ENCODE measurements at places on chromosomes 7 and 10.

GRCh38 chr7:105106473-105106872 lies 92.5 kb downstream of the KMT2E start:
- no peak for DNase-seq

- DNase-seq = no peak
These were observed 112.1 kb upstream of the CDK1 start for GRCh38 chr10:60666221-60666620.

DNA sequence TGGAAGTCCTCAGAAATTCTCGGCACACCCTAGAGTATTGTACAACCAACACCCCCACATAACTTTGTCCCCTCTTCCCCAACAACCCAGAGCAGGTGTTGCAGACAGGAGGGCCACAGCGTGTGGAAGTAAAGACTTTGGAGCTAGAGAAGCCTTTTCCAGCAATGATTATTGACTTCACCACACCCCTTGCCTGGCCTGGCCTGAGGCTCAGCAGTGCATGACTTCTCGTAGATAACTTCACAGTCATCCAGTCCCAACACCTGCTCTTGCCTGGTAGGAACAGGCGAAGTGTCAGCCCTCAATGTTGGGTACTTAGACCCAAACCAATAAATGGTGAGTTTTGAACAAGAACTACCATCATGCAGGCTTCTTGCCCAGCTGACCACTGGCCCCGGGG lies 36.7 kb downstream of the GOT1 start:
- no peak for DNase-seq

GRCh38 chr7:115229401-115230105 lies 307.7 kb downstream of the MDFIC start:
- no peak for DNase-seq

DNA sequence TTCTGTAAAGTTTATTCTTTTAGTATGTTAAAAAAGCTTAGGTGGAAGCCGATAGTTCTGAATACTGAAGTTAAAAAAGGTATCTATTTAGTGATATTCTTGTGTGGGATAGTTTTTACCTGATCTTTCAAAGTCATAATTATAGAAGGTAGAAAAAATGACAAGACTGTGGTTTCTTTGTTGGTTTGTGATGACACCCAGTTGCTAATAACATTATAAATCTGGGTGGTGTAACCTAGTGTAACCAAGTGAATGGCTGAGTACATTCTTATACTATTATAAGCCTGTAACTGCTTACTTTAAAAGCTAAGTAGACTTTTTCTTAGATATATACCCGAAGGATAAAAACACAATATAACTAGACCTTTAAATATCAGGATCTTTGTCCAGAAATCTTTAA lies 2.3 kb downstream of the CDK13 start:
- peak; percentile 49 for DNase-seq
